ENCODE measurements at places on chromosomes 16 and 17.

- peak; percentile 85 for DNase-seq
Observed at GRCh38 chr16:11232852-11233726, 22.9 kb downstream of the SOCS1 start.

GRCh38 chr16:77744141-77744540 lies 21.8 kb downstream of the NUDT7 start:
- no peak for DNase-seq

DNA sequence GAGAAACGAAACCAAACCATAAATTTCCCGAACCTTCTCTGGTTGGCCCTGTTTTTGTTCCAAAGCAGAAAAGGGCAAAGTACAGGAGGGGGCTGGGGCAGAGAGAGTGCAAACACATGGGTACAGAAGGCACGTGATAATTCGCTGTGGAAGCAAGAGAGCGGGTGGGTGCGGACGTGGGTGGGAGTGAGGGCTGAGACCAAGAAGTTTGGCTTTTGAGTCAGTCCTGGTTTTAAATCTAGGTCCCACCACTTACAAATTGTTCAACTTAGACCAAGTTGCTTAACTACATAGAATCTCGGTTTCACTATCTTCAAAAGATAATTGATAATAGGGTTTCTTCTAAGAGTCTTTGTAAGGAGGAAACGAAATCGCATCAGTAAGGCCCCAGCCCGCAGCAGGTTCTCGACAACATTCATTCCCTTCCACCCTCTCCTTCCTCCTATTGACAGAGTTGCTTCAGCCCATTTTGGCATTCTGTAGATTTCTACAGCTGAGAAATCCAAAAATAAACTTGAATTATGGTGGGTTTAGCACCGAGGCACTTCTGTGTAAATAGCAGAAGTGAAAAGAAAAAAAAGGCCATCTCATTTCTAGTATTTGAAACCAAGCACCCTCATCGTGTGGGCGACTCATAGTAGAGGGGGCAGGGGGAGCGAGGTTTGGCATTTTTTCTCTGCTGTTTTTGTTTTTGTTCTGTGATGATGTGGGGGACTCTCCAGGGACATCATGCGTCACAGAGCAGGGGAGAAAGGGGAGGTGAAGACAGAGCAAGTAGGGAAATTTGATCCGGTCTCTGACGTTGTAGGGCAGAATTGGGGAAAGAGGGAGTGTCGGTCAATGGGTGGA lies 33.6 kb upstream of the CCR7 start:
- peak; percentile 59 for DNase-seq

GRCh38 chr16:56451753-56452689 lies 667 bp downstream of the OGFOD1 start:
- DNase-seq, result no peak

DNA sequence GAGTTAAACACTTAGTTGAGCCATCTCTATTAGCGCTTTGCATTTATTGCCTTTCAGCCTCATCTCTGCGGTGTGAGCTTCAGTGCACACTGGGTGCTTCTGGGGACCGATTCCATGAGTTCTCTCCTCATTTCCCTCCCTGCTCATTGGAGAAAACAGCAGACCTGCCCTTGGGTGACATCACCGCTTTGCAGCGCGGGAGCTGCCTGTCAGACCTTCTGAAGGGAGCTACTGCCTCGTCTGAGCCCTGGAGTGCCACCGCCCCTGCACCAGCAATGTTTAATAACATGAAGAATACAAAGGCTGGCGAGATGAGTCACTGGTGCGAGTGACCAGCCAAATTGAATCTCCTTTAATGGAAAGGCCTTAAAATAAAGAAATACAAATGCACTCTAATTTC lies 30.2 kb upstream of the CPPED1 start:
- no peak for DNase-seq

DNA sequence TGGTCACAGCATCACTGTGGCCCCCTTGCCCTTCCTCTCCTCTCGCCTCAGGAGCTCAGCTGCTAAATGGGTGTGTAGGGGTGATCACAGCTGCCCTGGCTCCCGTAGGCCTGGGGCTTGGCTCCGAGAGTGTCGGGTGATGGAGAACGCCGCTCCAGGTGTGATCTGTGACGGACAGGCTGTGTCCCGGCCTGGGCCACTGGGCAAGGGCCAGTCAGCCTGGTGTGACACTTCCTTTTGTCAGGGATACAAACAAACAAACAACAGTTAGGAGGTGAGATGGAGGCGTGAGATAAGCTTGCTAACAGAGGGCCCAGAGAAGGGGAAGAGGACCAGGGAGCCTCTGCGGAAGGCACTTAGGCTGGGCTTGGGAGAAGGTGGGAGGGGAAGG lies 2.0 kb downstream of the ADGRG1 start:
- no peak for DNase-seq

DNA sequence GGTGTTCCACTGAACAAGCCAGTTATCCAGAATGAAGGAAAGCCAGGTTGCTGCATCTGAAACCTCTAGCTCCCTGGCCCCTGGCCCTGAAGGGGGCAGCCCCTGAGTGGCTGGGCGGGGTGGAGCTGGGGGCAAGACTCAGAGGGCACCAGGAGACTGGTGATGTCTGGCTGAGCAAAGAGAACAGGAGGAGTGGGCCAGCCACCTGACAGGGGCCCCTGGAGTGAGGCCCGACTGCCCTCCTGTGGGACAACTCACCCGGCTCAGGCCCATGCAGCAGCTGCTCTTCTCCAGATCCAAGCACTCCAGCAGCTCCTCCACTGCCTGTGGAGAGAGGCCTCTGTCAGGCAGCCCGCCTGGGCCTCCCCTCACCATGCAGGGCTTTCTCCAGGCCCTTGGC lies 60.4 kb downstream of the PIPOX start:
- no peak for DNase-seq

GRCh38 chr17:82003411-82004381 lies 19.0 kb downstream of the CENPX start:
- DNase-seq, result no peak
